Dorsolateral prefrontal cortex (tissue), 122 donors: ENCODE measurements at places on chromosomes 12 and 14. TPM values are rescaled to one million over a fixed set of nuclear protein-coding genes. Genes with fewer than 3 reads are reported as not detected.

GRCh38 chr12:50747817-50748216, 16.1 kb upstream of the ATF1 start:
- no peak for DNase-seq

DNA sequence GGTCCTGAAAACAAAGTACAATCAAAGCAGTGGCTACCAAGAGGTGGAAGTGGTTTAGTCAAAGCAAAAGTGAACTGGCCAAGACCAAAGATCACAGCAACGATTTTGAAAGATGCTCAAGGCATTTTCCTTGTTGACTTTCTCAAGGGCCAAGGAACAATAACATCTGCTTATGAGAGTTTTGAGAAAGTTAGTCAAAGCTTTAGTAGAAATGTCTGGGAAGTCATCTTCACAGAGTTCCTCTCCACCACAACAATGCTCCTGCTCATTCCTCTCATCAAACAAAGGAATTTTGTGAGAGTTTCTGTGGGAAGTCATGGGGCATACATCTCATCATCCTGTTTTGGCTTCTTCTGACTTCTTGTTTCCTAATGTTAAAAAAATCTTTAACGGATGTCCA, 80.1 kb downstream of the PLEKHA5 start:
- no peak for DNase-seq

DNA sequence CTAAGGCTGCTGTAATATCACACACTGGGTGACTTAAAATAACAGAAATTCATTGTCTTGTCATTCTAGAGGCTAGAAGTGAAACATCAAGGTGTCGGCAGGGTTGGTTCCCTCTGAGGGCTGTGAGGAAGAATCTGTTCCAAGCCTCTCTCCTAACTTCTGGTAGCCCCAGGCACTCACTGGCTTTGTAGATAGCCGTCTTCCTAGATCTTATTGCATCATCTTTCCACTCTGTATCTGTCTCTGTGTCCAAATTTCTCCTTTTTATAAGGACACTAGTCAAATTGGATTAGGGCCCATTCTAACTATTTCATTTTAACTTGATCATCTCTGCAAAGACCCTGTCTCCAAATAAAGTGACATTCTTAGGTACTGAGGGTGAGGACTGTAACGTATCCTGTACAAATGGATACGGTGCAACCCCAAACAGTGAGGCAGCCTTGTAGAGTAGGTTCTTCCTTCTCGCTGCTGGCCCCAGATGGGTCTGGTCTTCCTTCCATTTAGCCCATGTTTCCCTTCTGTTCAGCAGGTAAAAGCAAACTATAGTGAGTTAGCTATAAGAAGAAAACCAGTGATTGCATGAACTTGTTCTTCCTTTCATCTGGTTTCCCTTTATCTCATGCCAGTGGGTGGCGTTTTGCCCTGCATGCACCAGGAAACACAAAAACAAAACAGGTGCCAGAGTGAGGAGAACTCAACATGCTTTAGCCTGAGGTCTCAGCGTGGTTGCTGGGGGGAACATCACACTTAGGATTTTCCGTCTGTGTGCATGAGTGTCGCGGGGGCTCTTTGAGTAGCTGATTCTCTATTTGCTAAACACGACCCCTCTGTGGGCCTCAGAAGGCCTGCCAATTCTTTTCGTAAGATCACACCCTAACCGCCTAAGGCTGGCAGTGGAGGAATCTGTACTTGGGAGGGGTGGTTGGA, 19.5 kb downstream of the TTC9 start:
- DNase-seq, result no peak

- no peak for DNase-seq
These were observed 298.6 kb downstream of the DPF3 start for GRCh38 chr14:72595152-72595862.

GRCh38 chr14:26255213-26255612, 342.6 kb downstream of the NOVA1 start:
- DNase-seq, result no peak

DNA sequence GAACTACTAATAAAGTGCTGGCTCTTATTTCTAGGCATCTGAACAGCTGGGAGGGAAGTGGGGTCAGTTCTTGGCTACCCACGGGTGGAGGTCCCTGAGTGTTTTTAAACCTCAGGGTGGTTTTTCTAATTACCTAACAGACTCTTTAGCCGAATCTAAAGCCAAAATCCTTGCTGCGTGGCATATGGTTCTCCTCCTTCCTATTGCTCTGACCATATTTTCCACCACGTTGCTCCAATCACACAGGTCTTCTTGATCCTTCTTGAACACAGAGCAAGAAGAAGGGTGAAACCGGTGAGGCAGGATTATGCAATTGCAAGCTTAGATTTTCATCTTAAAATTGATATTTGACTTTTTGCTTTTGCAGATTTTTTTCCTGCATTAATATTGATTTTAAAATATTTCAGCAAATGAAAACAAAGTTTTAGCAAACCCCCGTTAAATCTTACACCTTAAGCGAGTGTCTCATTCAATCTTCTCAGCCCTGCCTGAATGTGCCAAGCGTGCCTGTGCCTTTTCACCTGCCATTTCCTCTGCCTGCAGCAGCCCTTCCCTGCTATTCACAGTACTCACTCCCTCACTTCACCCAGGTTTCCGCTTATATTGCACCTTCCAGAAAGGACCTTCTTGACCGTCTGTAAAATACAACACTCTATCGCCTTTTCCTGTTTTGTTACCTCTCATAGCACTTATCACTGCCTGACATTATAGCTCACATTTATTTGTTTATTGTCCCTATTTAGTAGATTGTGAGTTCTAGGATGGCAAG, 506.0 kb downstream of the DIO2 start:
- DNase-seq, result no peak

The INHBC gene
- not detected for total RNA-seq

The SPPL3 gene
- 65.3 TPM for total RNA-seq

The USP44 gene
- total RNA-seq, result 5.1 TPM
